Fibroblast of pulmonary artery (primary cell): ENCODE measurements at places on chromosomes 3 and 15.
A peak's percentile ranks its signal among the peaks of the same experiment; 100 is the strongest.

DNA sequence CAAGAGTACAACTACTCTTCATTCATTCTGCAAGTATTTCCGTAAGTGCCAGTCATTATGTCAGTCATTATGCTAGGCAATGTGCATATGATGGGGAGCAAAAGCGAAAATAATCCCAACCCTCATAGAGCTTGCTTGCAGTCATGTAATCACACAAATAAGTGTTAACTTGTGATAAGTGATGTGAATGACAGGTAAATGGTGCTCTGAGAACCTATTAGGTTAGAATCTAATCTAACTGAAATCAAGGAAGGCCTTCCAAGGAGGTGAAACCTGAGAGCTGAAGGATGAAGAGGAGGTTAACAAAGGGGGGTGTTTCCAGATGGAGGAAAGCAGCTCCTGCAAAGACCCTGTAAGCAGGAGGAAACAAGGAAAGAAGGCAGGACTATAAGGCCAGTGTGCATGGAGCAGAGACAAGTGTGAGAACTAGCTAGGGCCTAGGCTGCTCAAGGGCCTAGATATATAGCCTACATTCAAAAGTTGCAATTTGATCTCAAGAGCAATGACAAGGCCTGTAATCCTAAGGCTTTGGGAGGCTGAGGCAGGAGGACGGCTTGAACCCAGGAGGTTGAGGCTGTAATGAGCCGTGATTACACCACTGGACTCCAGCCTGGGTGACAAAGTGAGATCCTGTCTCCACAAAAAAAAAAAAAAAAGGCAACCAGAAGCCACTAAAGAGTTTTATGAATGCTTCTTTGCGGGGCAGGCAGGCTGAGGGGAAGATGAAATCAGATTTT lies 5.3 kb downstream of the PTPN9 start:
- DNase-seq: no peak

DNA sequence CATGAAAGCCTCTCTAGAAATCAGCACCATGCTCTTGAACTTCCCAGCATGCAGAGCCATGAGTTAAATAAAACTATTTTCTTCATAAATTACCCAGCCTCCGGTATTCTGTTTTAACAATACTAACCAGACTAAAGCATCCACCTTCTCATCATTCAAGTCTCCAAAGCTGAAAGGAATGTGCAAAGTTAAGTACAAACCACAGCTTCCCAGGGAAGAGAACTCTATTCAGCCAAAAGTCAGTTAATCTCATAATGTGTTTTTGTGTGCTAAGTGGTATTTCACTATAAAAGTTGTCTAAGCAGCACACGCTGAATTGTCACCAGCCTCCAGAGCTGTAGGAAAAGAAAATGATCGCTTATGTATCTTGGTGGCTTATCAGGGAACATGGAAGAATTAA lies 135.5 kb upstream of the KCNH8 start:
- DNase-seq: no peak

- DNase-seq: no peak
Observed at GRCh38 chr15:68205954-68206539, 915 bp upstream of the CALML4 start.

DNA sequence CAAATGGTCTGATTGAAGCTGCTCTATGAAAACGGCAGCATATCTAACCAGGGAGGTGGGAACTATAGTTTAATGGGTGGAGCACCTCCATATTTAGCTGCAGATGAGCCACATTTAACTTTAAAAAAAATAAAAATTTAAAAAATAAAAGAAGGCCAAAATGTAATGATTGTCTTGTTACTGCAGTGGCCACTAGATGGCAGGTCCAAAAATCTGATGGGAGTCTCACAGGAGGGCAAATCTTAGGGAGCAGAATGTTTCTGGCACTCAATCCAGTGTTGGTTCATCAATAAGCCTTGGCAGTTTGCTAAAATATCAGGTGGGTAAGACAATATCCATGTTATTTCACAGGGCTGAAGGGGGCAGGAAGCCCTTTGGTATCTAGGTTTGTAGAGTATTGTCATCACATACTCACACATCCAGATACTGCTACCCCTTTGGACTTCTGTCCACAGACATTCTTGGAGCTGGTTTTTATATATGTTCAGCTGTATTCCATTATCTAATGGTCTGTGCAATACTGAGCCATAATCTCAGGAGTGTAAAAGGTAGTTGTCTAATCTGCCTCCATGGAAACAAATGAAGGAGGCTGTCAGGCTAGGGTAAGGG lies 233.3 kb downstream of the TIGIT start:
- peak; percentile 41 for DNase-seq

- peak; percentile 31 for DNase-seq
Observed at GRCh38 chr15:60047701-60048100, 43.6 kb downstream of the FOXB1 start.
